ENCODE measurements at places on chromosomes 2 and 18. TPM values are rescaled to one million over a fixed set of nuclear protein-coding genes. Genes with fewer than 3 reads are reported as not detected.

The DCDC2C gene
- not detected for total RNA-seq

The CYP26B1 gene
- 1.2 TPM for total RNA-seq

The CYP27C1 gene
- total RNA-seq = 3.8 TPM

The SESTD1 gene
- total RNA-seq = 24.8 TPM

The ALK gene
- not detected for total RNA-seq

DNA sequence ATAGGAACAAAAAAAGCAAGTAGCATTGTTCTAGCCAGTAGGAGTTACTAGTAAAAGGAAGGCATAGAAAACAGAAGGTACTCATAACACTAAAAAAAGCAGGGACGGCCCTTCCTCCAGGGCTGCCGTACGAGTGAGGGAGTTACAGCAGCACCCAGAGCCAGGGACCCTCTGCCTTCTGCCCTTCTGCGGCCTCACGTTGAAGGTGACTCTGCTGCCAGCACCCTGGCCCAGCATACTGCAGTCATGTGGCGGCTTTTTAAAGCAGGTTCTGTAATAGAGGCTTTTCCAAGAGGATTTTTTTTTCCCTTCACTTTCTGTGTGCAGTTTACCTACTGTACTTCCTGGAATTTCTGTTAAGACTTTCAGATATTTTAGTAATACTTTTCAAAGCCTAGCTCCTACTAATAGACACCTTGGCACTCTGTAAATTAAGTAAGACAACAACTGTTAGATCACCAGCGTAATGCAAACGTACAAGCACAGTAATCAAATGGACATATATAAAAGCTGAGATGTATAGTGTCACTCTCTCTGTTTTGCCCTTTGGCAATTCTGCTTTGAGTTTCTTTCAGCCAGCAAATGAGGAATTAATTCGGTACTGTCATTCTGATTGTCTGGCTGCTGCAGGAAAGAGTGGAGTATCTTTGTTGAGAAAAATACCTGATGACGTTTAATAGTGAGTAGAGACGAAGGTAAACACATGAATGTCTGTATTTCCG is 161.5 kb downstream of the PTGR3 start:
- no peak for DNase-seq

DNA sequence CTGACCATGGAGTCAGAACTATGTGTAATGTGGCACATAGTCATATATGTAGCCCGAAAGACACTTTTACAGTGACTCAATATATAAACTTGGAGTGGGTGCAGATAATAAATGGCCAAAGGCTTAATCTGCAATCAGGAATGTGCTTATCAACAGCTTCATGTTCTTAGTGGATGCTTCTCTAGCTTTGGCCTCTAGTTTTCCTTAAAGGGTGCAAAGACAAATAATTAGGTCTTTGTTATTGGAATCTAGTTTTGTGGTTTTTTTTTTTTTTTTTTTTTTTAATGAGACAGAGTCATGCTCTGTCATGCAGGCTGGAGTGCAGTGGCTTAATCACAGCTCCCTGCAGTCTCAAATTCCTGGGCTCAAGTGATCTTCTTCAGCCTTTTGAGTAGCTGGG is 625.6 kb downstream of the EPHA4 start:
- no peak for DNase-seq
